ENCODE measurements at places on chromosomes 2 and 18.

- no peak for DNase-seq
Observed at GRCh38 chr18:1499265-1499664, 594.6 kb downstream of the ADCYAP1 start.

DNA sequence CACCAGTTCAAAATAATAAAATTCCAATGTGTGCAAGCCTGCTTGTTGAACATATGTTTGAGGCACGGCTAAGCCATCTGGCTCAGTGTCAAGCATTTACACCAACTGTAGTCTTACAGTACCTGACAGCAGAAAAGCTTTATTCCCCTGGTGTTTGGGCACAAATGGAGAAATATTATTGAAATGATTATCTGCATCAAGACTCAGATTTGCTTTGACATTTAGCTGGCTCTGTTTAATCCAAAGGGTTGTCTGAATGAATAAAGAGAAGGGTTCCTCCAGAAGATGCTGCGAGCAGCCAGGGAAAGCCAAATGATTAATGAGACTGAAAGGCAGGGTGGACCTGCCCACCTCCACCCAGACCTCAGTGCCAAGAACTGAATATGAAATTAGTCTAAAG, 393.2 kb upstream of the GALNT5 start:
- no peak for DNase-seq

GRCh38 chr2:73111073-73112025, 1.4 kb downstream of the RAB11FIP5 start:
- DNase-seq: no peak

DNA sequence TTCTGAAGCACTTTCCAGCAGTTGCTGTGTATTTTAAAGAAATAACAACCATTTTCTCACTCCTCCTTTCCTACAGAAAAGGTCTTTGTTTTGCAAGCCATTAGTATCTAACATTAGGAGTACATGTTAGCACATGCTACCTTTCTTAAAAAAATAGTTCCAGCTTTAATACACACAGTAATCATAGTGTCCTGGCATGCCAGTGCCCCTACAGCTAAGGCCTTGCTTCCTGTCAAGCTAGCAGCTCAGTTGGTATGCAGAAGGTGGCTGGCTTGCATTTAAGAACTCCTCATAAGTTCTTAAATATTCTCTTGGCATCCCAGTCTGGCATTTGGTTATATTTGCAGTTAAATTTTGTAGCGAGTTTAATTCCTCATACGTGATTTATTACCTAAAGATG, 141.3 kb upstream of the IL1R2 start:
- DNase-seq: no peak

GRCh38 chr2:220279372-220279771, 651.9 kb downstream of the SLC4A3 start:
- no peak for DNase-seq
